ENCODE measurements at places on chromosomes 1 and 21.

DNA sequence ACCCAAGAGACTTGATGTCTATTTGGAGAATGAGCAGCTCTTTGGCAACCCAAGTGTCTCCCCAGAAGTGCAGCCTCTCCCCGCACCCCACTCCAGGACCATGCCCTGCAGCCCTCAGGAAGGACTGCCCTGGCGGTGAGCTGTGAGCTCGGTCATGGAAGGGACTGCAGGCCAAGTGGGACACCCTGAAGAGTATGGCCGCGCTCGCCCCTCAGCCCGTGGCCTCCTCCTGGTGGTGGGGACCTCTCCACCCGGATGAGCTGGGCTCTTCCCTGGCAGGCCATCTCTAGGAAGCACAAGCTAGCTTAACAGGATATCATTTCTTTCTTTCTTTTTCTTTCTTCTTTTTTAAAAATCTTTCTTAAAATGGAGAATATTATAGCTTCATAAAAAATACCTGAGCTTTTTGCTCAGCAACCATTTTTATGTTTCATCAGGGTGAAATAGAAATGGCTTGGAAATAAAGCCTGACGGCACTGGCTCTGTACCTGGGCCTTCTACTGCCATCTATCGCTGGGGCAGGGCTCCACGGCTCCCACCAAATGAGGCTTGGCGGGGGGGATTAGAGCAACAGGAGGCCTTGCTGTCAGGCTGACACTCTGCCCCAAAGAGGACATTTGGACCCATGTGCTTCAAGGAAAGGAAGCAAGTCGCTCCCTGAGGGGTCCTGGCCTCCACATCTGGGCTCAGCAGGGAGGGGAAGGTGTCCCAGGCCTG is 296.2 kb upstream of the VAMP3 start:
- no peak for DNase-seq

DNA sequence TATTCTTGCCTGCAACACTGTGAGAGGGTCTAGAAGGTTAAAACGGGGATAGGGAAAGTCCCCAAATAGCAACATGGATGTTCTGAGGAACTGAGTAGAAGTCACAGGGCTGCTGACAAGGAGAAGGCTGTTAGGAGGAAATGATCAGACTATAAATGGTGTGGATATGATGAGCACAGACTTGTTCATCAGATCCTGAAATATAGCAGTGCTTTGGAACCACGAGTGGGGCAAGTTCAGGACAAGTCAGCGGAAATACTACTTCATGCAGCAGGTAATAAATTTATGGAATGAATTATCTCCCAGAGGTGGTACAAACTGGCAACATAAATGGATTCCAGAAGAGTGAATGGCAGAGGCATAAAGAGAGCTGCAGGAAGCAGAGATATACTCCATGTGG is 3.2 kb upstream of the KIAA0040 start:
- DNase-seq = no peak

DNA sequence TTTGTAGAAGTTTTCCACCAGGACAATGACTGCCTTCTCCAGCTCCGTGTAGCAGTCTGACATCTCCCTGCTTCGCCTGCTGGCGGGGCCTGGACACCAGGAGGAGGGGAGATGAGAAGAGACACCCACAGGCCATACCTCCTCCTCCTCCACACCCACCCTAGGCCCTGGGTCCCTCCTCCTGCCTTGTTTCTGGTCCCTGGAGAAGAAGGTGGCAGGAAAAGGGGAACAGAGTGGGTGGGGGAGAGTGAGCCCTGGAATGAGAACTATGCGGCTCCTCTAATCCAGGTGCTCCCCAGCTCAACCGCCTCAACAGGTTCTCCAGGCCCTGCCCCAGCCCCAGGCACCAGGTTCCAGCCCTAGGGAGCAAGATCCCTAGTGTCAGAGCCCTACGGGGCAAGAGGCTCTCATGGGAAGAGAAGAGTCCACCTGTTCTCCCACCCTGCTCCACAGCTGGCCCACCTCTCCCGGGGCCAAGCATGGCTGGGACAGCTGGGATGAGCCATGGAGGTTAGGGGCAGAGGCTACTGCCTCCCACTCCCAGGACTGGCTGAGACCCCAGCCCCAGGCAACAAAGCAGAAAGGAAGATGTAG is 4.8 kb downstream of the S100A16 start:
- DNase-seq = no peak

- DNase-seq = no peak
Measured at GRCh38 chr21:36132696-36133095, 2.2 kb upstream of the CBR3 start.

GRCh38 chr1:32200226-32201010 is at the start of gene CCDC28B:
Gene CCDC28B (plus strand): TSS chr1:32200595. CDS start chr1:32201936, 1,341 bp downstream.
- DNase-seq = peak; percentile 17

DNA sequence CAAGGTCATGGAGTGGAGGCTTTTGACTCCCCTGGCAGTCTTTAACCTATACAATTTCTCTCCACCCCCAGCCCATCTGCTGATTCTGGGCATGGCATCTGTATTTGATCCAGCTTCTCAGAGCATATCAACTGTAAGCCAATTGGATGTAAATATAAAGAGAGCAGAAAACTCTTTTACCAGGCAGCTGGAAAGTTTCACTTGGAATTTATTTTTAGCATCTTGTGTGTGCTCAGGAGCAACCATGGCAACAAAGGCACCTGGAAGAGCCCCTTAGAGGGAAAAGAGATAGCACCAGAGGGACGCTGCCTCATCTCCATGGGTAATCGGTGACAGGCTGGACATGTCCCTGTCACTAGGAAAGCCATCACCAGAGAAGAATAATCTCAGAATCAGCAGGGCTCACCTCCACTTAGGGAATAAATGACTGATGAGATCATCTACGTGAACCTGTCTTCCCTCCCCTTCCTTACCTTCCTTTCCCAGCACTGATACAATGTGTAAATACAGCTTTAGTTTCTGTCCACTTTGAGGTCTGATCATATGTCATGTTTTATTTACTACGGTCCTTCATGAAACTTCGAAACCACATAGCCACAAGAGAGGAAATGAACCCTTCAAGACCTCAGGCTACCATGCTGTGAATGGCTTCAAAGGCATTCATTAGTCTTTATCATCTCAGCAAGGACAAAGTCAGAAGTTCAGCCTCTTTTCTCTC is 25.3 kb upstream of the SIPA1L2 start:
- no peak for DNase-seq

DNA sequence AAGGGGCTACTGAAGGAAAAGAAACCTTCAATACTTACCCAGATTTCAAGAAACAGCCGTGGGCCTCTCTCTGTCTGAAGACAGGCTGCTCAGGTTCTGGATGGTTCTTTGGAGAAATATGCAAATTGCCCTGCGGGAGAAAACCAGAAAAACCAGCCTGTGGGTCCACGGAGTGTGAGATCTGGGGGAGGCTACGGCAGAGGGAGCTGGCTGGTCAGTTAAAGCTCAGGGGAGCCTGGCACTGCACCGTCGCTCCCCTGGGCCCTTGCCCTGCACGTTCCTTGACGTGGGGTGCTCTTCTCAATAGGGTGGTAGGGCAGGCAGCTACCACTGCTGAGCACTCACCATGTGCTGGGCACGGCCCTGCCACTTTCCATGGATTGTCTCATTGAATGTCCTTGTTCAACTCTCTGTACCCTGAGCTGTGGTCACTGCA is 12.7 kb downstream of the TMCO4 start:
- no peak for DNase-seq

GRCh38 chr21:39016740-39017315 is 166.4 kb downstream of the PSMG1 start:
- DNase-seq = no peak

DNA sequence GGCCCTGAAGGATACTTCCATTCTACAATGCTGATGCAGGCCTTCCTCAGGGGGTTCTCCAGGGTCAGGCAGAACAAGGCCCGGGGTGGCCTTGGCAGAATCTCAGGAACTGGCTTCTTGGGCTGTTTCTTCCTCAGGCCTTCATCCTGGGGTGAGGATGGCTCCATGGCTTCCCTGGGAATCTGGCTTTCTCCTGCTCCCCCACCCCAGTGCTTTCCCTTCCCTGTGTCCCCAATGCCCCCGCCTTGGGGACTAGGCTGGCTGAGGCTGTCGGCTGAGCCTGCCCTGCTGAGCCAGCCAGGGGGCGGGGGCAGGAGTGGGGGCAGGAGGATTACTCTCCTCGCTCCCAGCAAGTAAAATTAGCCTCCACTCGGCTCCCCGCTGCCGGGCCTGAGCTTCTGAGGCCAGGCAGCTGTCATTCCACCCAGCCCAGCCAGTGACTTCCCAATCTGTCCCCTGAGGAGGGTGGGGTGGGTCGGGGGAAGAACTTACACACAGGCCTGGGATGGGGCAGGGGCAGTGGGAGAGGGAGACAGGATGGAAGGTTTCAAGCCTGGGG is at the start of gene CACNA1S:
TSS of gene CACNA1S (minus strand) at position 254 of the 559 bp plus-strand sequence. CDS start at position 167, 87 bp downstream.
- DNase-seq = no peak

DNA sequence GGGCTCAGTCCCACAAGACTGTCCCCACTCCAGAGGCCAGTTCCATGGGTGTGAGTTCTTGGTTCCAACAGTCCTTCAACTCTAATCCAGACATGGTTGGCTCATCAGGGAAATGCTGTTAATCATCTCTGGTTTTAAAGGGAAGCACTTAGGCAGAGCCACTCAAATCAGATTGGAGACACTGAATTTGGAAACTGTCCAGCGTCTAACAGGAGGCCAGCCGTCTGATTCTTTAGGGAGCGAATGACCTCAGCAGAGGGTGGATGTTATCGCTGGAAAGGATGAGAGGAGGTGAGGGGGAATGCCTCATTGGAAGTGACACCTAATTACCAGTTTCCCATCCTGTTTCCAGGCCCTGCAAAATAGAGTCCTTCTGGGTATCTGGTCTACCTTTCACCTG is 22.8 kb upstream of the LRRC38 start:
- no peak for DNase-seq

- DNase-seq = no peak
Measured at GRCh38 chr1:147052677-147053076, 114.6 kb downstream of the NBPF12 start.

DNA sequence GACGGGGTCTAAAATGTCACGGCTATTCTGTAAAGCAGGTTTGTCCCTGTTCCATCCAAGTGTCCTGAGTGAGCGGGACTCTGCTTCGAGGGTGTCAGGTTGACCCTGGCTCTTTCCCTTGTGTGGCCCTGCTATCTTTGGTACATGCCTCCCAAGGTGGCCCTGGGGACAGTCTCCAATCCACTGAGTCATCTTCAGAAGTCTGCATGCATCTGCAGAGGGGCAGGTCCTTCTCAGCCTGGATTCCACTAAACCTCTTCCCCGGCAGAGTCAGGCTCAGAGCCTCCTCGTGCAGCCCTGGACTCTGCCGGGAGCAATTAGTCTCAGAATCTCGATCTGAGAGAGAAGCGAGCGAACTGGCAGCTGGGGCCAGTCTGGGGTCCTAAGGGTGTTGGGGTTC is 50.1 kb upstream of the KCNJ15 start:
- DNase-seq = no peak

GRCh38 chr1:30008372-30008997 is 714.9 kb downstream of the MATN1 start:
- no peak for DNase-seq

DNA sequence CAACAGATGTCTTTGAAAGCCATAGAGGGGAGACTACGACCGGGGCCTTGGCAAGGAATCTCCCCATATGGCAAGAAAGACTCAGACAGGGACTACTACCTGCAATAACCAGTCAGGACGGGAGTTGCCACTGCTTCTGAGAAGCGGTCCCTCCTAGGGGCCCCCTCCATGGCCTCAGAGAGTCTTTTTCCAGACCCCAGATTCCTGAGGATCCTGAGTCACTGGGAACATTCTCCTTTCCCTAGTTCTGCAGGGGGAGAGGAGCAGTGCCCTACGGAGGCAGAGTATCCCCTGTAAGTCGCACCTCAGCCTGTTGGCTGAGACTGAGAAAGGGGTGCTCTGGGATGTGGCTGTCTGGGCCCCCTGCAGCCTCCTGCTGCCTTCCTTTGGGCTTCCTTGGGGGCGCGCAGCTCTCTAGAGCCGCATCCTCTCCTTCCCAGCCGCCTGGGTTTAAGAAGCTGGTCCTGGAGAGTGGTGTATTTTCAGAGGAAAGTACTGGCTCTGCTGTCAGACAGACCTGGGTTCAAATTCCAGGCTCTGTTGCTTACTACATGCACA is 7.8 kb downstream of the GLIS1 start:
- no peak for DNase-seq

GRCh38 chr1:3711780-3712451 is 40.3 kb upstream of the CCDC27 start:
- DNase-seq = no peak

GRCh38 chr1:118914379-118915161 is 73.6 kb downstream of the TBX15 start:
- no peak for DNase-seq

DNA sequence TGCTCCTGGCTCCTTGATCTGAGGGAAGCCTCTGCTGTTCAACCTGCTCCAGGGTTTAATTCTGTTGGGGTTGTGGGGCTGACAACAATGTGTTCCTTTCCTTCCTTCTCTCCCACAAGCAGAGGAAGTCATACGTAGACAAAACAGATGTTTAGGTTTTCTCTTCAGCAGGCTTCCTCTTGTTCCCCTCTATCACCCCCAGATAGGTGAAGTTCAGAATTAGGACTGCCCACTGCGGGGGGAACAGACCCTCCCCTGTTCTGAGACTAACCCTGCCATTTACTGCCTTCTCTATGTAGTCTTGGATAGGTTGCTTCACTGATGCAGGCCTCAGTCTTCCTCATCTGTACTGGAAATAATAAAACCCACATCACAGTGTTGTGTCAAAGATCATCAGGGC is 30.0 kb upstream of the NRDC start:
- no peak for DNase-seq

DNA sequence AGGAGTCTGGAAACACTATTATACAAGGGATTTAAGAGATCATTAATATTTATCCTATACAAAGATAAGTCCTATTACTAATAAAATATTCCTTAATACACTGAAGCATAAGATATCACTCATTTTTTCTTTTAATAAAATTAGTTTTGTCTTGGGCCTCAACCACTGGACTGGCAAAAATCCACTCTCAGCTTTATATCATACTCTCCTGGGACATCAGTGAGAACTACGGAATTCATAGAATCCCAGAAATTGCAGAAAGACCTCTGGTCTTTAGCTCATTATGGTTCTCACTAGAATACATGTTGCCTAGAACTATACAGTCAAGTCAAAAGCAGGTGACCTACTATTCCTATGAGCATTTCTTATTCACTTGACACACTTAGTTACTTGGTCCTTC is 285.0 kb downstream of the LRRC40 start:
- no peak for DNase-seq

DNA sequence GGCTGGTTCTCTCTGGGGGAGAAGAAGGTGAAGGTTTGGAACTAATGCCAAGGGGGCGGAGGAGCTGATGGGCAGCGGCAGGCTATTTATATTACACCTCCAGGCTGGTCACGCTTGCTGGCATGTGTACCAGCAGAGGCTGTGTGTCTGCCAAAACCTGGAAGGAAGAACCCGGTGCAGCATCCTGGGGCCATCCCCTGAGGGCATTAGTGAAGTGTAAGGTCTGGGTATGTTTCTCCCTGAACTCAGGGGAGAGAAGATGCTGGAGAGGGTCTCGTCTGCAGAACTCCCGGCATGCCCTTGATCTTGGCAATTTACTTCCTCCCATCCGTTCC is 5.3 kb downstream of the DISP3 start:
- no peak for DNase-seq

DNA sequence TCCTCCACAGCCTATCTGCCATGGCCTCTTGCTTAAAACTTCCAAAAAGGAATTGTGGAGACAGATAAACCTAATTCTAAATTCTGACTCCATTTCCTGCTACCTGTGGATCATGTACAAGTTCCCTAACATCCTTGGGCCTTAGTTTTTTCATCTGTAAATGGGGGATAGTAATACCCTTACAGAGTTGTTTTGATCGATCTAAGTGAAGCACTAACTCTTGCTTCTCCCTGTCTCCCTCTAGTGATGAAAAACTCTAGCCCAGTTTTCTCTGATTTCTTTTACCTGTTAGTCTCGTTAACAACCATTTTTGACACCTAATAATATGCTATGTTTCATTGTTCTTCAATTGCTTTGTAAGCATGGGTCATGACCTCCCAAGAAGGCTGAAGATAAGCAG is 65.9 kb downstream of the TM2D1 start:
- no peak for DNase-seq

Measured in activated naive CD4-positive, alpha-beta T cell (primary cell).